GM12865 (cell line): ENCODE measurements at places on chromosomes 12 and 14.

DNA sequence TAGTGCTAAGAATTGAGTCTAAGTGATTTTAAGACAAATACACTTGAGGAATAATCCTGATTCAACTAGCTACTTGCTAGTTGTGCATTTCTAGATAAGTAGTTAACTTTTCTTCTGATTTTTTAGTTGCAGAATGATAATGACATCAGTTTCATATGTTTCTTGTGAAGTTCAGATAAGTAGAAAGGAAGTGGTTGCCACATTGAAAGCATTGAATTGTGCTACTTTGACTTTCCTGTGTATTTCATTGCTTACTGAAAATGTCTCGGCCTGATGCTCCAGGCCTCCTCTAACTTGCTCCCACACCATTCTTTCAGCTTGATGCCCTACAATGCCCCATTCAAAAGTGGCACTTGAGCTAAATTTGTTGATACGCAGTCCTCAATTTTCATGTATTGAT lies 980.0 kb downstream of the TMTC2 start:
- no peak for DNase-seq

DNA sequence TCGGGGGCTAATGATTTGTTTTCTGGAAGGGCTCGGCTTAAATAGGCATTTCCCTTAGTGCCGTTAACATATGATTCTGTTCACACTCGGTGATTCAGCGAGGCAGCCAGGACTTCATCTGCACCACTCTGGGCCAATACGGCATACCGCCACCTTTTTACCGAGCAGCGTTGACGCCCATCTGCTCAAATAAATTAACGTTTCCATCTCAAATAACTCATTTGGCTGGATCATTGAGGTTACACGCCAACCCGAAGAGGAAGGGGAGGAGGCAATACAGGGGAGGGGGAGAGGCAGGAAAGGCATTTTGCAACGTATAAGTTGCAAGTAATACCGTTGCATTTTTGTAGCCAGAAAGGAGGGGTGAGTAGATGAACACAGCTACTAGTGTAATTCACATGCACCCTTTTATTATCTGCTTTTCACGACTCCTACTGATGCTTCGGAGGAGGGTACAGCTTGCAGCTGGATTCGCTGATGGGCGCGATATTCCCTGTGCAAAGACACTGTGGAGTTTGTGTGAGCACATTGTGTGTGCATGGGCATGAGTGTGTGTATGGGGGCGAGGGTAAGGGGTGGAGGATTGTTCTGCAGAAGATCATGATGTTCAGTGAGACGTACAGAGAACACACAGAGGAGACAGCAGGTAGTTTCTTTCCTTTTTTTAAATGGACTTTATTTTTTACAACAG lies 45.9 kb downstream of the MAP1LC3B2 start:
- no peak for DNase-seq

- DNase-seq, result no peak
These were observed 197.1 kb upstream of the ABCD2 start for GRCh38 chr12:39816671-39817185.

GRCh38 chr12:1279050-1279449 lies 288.0 kb downstream of the ERC1 start:
- DNase-seq, result no peak

DNA sequence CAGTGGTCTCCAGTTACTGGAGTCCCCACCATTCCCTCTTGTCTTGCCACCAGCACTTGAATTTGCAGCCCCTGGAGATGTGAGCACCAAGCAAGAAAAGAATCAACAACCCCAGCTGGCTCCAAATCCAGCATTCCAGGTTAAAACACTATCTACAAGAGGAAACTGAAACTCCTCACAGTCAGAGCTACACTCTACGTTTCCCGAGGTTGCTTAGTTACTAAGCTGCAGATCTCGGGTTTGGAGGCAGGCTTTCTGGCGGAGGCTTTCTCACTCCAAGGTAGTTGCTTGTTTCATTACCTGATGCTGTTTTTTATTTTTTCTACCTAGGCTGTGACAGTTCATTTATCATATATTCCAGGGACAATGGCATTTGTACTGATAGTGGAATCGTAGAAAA lies 248.1 kb downstream of the GLT1D1 start:
- no peak for DNase-seq

- DNase-seq, result no peak
These were observed 52.1 kb downstream of the GALNT4 start for GRCh38 chr12:89472508-89472907.

- no peak for DNase-seq
These were observed 4.7 kb upstream of the LHX5 start for GRCh38 chr12:113476176-113476986.

GRCh38 chr14:104421892-104422828 lies 157.4 kb upstream of the C14orf180 start:
- DNase-seq, result no peak

DNA sequence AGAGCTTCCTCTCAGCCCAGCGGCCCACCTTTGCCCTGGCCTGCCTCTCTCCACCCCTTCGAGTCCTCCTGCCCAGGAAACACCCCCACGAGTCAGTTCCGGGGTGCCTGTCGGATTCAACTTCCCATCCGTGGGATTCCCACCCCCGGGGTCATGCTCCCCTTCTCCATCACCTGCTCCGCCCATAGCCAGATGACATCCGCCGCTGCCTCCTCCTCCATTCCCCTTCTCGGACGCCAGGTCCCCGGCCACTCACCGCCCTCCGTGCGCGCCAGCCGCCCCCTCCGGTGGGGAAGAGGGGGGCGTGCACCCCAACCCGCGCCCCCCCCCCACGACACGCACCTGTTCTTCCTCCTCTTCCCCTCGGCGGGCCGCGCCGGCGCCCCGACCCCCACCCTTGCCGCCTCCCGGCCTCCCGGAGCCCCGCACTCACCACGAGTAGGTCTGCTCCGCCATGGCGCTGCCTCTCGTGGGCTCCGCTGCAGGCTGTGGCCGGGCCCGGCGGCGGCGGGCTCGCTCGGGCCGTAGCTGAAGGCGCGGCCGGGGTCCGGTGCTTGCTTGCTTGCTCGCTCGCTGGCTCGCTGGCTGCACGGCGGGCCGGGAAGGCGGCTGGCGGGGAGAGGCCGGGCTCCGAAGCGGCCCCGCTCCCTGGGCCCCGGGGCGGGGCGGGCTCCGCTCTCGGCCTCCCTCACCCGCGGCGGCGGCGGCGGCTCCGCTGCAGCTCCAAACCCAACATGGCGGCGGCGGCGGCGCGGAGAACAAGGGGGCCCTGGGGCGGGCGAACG lies 554 bp downstream of the SPPL3 start:
- DNase-seq, result peak; percentile 81

GRCh38 chr12:121784460-121784859 lies 9.0 kb downstream of the RHOF start:
- no peak for DNase-seq

DNA sequence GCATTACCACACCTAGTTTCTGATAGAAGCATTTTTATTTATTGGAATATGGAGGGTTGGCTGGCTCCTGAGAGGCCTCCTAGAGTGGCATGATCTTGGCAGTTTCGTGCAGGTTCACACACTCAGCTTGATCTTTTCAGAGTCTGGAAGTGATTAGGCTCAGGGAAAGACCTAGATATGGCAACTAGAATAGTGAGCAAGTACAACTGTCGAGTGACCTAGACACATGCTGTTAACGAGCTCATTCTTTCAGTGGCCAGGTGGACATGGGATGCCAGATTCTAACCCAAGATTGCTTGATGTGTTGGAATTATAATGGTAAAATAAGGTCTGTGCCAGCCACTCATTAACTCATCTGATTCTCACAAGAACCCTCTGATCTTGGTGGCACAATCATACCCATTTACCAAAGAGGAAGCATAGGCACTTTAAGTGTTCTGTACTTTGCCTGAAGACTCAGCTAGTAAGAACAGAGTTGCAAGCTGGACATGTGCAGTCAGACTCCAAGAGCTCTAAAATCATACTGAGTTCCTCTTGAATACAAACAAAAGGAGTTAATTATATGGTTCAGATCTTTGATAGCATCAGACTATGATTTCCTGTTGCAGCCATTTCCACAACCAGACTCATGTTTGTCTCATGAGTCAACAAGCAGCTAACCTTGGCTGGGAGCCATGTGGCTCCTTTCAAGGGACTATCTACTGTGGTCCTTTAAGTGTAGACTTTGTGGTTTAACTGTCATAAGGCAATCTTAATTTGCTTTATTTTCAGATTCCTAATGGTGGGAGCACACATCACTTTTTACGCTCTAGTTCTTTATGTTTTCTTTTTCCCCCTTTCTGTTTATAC lies 144.2 kb downstream of the PLEKHA5 start:
- peak; percentile 25 for DNase-seq

DNA sequence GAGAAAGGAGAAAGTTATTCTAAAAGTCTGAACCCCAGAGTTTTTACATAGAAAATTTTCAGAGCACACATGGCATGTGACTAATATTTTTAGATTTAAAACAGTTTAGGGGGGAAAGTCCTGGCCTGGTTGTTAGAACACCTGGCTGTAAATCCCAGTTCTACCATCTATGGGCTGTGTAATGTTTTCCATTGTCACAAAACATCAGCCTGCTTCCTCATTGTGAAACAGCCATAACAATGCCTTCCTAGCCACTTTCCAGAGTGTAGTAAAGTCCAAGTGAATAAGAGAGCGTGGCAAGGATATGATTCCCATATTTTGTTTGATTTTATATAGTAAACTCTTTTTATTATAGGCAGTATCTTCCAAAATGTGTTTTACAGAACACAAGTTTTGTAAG lies 310.0 kb upstream of the DCN start:
- DNase-seq, result no peak
